Cardiac muscle cell (in vitro differentiated cells and primary cell): ENCODE measurements at places on chromosomes 4 and X.

DNA sequence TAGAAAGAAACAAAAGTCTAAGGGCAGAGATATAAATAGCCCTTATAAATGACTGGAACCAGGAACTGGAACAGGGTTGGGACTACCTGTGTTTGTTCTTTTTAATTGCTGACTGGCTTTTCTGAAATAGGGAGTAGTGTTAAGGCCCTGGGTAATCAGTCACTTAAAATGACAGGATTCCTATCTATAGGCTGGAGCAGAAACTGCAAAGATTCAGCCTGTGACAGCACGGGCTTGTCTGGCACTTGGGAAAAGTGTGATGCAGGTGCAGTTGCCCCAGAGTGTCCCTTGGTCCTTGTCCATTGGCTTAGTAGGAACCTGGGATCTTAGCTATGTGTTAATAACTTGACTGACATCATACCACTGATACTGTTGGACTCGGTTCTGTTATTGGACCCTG, 14.7 kb upstream of the PLAC8 start:
- no peak overlapping the region for H3K27ac ChIP-seq
- H3K36me3 ChIP-seq: no peaks in the 10 kb centered on the region
- no peaks in the 10 kb centered on the region for H3K4me1 ChIP-seq
- H3K27me3 ChIP-seq: no peaks in the 10 kb centered on the region
- H3K4me3 ChIP-seq: no peak overlapping the region

DNA sequence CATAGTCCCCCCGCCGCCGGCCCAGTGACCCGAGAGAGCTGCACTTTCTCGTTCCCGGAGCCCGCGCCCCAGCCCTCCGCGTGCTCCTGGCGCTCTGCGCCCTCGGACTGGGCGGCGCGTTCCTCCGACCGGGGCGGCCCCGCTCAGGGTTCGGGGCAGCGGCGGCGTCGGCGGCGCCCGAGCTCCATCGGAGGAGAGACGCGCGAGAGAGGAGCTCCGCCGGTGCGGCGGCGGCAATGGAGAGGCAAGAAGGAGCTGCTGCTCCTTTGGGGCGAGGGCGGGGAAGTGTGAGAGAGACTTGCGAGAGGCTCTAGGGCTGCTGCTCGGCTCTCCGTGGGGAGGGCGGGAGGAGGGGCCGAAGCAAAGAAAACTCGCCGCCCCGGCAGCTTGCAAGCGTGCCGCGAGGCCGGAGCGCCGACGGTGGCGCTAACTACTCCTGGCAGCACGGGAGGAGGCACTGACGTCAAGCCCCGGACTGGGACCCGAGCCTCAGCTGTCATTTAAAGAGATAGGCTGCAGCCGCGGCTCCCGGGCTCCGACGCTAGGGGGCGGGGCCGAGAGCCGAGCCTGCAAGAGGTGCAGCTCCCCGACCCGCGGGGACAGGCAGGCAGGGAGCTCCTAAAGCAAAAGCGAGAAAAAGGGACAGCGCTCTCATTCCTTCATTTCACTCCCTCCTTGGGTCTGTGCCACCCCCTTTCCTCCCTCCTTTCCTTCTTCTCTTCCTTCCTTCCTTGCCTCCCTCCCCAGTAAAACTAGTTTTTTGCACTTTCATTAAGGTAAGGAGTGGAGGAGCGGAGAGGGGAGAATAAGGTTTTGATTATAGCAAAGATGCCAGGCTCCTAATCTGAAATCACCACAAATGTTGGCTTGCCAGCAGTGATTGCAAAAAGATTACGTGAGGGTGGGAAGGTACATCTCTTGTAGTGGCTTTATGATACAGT, at the start of gene KCTD8:
TSS of gene KCTD8 (minus strand) at position 289 of the 941 bp plus-strand sequence.
- no peak within 1 kb of the TSS for H3K27ac ChIP-seq
- H3K4me1 ChIP-seq: no peaks in the 10 kb centered on the region
- DNase-seq: peak; percentile 95
- H3K4me3 ChIP-seq: peak within 1 kb of the TSS; percentile 35
- peaks cover 71% of the 10 kb centered on the region for H3K27me3 ChIP-seq

DNA sequence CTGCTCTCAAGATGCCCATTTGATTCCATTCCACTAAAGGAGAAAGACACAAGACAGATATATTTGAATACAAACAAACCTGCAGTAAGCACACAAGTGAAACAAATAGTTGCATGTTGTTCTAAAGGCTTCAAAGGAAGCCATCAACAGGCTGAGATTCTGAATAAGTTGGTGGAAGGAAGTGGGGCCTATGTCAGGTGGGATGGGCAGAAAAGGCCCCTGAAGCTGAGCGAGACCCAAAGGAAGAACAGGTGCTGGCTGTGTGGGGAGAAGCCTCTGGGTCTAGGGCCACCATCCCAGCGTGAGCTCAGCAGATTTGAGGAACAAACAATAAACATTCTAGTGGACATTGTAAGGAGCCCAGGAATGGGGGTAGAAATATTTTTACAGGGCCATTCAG, 82.4 kb upstream of the PLAC8 start:
- no peaks in the 10 kb centered on the region for H3K27me3 ChIP-seq
- H3K36me3 ChIP-seq: no peaks in the 10 kb centered on the region
- DNase-seq: no peak
- H3K4me3 ChIP-seq: no peak overlapping the region

DNA sequence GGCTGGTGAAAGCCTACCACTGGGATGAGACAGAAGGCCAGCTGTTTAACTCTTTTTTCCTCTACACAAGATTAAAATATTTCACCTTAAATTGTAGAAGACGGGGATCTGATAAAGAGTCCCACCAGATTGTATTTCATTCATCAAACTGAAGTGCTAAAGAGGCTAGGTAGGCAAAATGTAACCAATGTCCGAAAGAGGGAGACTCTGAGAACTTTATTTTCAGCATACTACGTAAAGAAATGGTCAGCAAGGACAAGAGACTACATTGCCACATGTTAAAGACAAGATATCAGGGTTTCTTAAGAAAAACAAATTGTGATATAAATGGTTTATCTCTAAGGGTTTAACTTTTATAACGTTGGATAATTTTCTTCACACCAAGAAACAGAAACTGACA, 71.6 kb upstream of the INPP4B start:
- H3K4me3 ChIP-seq: no peak overlapping the region
- H3K4me1 ChIP-seq: no peaks in the 10 kb centered on the region
- no peaks in the 10 kb centered on the region for H3K36me3 ChIP-seq
- no peak for DNase-seq
- H3K27ac ChIP-seq: no peak overlapping the region

GRCh38 chr4:183905593-183906488, 734 bp downstream of the STOX2 start:
- peaks cover 7% of the 10 kb centered on the region for H3K4me1 ChIP-seq
- H3K4me3 ChIP-seq: peak overlapping the region; percentile 64
- DNase-seq: peak; percentile 46
- peak overlapping the region; percentile 78 for H3K27ac ChIP-seq
- no peaks in the 10 kb centered on the region for H3K27me3 ChIP-seq
